ENCODE measurements at places on chromosomes 6 and 20.

- no peak for DNase-seq
Observed at GRCh38 chr6:394641-395289, 3.2 kb downstream of the IRF4 start.

GRCh38 chr6:126530775-126531174, 190.9 kb downstream of the CENPW start:
- DNase-seq = no peak

DNA sequence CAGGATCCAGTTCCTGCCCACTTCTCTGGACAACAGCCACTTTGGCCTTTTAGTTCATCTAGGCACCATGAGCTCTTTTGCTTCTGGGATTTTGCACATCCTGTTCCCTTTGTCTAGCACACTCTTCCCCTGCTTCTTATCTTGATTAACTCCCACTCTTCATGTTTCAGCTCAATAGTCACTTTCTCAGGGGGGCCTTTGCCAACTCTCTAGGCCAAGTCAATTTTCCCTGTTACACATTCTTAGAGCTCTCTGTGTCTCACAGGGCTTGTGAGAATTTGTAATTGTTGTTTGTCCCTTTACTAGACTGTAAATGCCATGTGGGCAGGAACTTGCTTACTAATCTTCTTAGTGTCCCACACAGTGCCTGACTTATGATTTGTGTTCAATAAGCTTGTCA, 58.1 kb upstream of the EPB41L1 start:
- DNase-seq = no peak

GRCh38 chr20:63846128-63846771, 15.0 kb upstream of the ABHD16B start:
- DNase-seq = no peak

DNA sequence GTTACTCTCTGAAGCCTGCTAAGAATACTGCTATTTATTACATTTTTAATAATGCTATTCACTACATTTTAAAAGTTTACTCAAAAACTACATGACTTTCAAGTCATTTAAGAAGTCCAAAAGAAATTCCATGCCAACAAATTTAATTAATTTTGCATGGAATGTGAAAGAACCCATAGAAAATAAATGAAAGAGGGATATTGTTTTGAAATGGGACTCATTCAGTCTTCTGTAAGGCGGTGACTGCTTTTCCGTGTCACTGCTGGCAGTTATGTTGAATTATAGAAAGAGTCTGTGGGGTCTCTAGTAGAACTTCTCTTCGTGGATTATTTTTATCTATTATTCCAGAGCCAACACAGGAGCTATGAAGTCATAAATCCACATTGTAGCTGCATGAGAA, 211.2 kb downstream of the LAMA2 start:
- DNase-seq = no peak

All from endothelial cell (in vitro differentiated cells).